Fibroblast of the aortic adventitia (primary cell): ENCODE measurements at places on chromosomes 3 and 15. TPM values are rescaled to one million over a fixed set of nuclear protein-coding genes. Genes with fewer than 3 reads are reported as not detected.

DNA sequence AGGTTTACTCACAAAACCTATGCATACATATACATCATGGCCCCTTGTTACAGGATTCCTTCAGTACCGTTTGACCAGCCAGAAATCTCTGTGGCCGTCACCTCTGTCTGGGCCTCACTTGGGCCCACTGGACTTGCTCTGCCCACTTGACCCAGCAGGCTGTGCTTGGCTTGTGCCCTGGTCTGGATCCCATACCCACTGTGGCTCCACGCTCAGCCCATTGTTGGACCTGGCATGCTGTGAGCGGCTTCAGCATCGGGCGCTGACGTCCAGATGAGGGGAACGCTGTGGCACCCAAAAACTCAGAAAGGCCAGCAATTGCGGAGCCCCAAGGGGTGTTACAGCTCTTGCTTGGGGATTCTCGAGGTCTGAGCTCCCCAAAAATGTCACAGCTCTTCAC is 733.6 kb downstream of the PLOD2 start:
- DNase-seq: no peak

DNA sequence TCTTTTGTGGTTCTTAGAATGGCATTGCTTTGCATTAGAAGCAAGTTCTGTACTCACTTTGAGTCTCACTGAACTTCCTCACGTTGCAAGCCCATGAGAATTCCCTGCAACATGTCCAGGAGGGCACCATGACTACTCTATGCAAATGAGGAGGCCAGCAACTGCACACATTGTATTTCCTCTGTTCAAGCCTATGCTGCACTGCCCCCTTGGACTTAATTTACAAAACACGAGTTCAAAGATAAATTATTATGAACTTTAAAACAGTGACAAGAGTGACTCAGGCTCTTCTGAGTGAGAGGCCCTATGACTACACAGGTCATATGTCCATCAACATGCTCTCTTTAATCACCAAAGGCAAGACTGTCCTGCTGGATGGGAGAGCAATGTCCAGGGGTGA is 484.2 kb upstream of the ATP11B start:
- DNase-seq: no peak

- DNase-seq: no peak
Measured at GRCh38 chr15:85430406-85431204, 50.2 kb downstream of the AKAP13 start.

GRCh38 chr3:14520967-14521366 is 19.2 kb downstream of the GRIP2 start:
- DNase-seq: no peak

The PRTG gene
- 0.45 and 2.3 TPM in 2 replicates for total RNA-seq

The PPCDC gene
- total RNA-seq: 2.5 and 11.8 TPM in 2 replicates

DNA sequence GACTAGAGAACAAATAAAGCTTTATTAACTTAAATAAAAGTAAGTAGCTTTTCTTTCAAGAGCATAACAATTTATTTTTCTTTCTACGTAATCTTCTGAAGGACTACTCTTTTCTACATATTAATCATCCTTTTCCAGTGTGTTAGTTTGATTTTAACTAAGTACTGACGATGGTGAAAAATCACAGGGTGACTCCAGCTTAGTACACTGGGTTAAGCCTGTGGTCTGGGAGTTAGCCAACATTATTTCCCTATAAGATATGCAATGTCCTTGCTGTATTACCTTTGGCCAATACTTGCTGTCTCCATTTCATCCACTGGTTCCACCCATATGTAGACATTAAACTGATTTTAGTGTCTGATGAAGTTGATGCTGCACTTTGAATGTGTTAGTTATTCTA is 508.6 kb upstream of the SUCLG2 start:
- no peak for DNase-seq
